ENCODE measurements at places on chromosomes 1 and 21.

DNA sequence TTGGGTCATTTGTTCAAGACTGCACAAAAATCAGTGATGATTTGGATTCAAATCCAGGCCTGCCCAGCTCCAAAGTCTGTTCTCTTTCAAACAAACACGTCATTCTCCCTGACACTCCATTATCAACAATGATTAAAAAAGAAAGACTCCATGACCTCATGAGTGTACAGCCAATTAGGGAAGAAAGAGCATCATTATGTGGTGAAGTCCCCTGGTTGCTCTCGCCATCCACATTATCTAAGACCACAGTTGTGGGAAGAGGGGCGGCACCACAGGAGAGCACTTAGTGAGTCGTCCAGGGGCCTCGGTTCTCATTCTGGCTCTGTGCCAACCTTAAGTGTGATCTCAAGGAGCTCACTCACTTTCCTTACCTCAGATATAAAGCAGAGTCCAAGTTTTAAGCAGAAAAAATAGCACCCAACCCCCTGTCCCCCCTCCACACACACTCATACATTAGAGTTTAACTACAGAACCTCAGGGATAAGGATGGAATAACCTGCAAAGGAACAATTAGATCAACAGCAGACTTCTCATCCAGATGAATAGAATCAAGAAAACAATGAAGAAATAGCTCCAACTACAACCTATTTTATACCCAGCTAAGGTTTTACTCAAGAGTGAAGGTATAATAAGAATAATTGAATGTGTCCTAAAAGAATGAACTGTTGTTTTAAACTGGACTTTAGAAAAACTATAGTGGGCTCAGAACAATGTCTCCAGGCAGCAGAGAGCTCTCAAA is 47.8 kb downstream of the COL6A1 start:
- no peak for DNase-seq

GRCh38 chr1:164608651-164609057 is 49.7 kb downstream of the PBX1 start:
- no peak for DNase-seq

- no peak for DNase-seq
Measured at GRCh38 chr1:47214549-47214948, 17.5 kb downstream of the TAL1 start.

DNA sequence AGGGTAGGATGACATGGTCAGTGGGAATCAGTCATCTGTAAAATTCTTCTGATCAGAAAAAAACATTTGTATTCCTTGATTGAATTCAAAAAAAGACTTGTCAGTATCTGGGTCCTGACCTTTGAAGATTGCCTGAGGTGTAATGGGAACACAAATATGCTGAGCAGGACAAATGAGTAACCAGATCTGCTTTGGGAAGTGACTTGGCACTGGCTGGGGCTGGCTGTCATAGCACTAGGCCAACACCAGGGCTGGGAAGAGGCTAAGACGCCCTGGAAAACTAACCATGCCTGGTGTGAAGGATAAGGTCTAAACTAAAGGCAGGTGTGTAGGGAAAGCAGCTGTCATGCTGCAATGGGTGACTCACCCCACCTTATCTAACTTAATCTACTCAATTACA is 452.9 kb upstream of the BEND5 start:
- no peak for DNase-seq

DNA sequence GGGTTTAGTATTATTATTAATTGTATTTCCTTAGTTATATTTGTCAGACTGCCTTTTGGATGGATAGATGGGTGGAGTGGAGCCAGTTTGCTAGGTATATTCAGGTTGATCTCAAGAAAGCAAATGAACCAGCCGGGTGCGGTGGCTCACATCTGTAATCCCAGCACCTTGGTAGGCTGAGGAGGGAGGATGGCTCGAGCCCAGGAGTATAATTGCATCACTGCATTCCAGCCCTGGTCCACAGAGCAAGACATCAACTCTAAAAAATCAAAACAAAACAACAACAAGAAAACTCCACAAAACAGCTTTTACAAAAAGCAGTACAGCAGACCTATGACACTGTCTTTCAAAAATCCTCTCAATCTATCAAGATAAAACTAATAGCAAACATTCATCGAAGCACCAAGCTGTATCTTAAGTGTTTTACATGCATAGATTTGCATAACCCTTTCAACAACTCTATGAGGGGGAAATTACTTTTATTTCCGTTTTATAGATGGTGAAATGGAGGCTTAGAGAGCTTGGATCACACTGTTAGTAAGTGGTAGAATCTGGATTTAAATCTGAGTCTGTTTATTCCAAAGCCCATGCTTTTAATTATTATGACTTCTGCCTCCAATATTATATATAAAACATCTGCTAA is 25.5 kb downstream of the KMO start:
- DNase-seq, result no peak

DNA sequence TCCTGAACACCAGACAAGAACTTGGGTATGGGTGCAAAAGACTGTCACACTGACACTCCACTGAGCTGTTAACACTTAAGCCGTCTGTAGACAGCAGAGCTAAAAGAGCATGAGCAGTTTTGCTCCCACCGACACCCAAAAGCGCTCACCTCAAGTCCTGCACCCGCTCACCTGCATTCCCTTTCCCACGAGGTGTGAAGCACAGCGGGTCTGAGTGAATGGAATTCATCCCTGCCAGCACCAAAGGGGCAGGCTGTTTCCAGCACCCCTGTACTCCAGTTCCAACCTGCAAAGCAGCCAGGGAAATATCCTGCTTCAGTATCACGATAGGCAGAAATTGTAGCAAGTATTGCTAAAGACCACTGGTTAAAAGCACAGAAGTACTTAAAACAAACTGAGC is 28.8 kb downstream of the KRTAP21-3 start:
- no peak for DNase-seq

- peak; percentile 67 for DNase-seq
Measured at GRCh38 chr1:27668808-27669723, 2.9 kb downstream of the IFI6 start.

GRCh38 chr1:244324176-244324883 is 127.4 kb downstream of the ADSS2 start:
- no peak for DNase-seq

- no peak for DNase-seq
Measured at GRCh38 chr1:29197590-29197924, 15.9 kb upstream of the SRSF4 start.

GRCh38 chr1:169694304-169695075 is 16.9 kb downstream of the SELL start:
- DNase-seq, result no peak

GRCh38 chr1:97849345-97850340 is 71.2 kb downstream of the DPYD start:
- no peak for DNase-seq

- no peak for DNase-seq
Measured at GRCh38 chr21:33974513-33975468, 59.2 kb upstream of the ATP5PO start.

- DNase-seq, result no peak
Measured at GRCh38 chr1:205028924-205029323, 14.1 kb upstream of the CNTN2 start.

- DNase-seq, result peak; percentile 45
Measured at GRCh38 chr1:156281281-156281680, 1.3 kb downstream of the SMG5 start.

- DNase-seq, result no peak
Measured at GRCh38 chr1:80582980-80583379, 1217.8 kb upstream of the ADGRL2 start.

GRCh38 chr21:33543505-33544129 is 779 bp downstream of the SON start:
- peak; percentile 71 for DNase-seq

GRCh38 chr1:34743775-34744174 is 11.1 kb upstream of the GJB5 start:
- no peak for DNase-seq

GRCh38 chr1:235919833-235920441 is 53.2 kb upstream of the LYST start:
- no peak for DNase-seq

DNA sequence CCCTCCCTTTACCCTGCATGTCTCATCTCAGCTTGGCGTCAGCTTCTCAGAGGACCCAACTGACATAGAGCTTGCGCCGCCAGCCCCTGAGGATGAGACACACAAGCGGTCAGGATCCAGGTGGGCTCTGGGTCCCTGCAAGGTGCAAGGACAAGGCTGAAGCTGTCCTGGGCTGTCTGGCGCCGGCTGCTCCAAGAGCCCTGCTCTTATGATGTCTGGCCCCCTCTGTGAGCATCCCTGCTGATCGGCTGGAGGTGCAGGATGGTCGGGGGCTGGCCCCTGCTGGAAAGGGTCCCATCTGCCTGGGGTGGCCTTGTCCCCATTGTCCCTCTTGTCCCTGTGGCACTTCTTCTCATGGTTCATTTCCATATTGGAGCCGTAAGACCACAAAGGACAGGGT is 479.0 kb downstream of the NPHP4 start:
- no peak for DNase-seq

DNA sequence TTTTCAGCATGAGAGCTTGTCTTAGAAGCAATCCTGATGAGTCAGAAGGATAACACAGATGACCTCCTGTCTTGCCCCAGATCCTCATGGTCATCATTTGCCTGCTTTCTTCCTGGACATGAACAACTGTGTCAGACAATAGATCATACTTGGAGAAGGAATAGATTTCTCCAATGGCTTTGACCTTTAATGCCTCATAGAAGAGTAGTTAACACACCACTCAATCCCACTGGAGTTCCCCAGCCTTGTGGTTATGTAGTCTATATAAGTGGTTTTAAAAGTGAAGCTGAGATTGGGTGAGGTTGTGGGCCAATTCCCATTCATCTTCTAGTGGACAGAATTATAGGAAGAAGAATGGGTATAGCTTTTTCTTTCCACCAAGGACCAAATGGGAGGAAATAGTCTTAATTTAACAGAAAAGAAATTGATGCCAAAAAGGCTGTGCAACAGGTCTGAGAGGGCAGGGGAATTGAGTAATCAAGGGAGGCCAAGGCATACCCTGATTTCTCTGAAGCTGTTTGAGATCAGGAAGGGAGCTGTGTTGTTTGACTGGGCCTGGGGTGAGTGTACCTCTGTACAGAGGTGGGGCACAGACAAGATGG is 14.4 kb downstream of the PRCC start:
- DNase-seq, result no peak

DNA sequence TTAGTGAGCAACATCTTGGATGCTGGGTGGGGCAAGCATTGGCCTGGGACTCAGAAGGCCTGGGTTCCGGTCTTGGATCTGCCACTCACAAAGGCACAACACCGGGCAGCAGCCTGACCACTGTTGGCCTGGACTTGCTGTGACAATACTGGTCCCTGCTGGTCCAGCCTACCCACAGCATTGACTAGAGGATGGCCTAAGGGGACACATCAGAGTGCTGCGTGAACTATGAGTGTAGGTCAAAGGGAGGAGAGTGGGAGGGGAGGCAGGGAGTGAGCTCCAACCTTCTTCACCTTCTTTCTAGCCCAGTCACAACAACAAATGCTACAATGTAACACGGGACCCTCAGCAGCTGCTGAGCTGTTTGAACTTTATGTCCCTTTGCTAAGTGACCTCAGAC is 31.1 kb downstream of the TMEM50A start:
- no peak for DNase-seq

- DNase-seq, result no peak
Measured at GRCh38 chr1:199174336-199174735, 535.5 kb downstream of the PTPRC start.

GRCh38 chr1:9601942-9602793 is 13.5 kb downstream of the TMEM201 start:
- DNase-seq, result no peak

DNA sequence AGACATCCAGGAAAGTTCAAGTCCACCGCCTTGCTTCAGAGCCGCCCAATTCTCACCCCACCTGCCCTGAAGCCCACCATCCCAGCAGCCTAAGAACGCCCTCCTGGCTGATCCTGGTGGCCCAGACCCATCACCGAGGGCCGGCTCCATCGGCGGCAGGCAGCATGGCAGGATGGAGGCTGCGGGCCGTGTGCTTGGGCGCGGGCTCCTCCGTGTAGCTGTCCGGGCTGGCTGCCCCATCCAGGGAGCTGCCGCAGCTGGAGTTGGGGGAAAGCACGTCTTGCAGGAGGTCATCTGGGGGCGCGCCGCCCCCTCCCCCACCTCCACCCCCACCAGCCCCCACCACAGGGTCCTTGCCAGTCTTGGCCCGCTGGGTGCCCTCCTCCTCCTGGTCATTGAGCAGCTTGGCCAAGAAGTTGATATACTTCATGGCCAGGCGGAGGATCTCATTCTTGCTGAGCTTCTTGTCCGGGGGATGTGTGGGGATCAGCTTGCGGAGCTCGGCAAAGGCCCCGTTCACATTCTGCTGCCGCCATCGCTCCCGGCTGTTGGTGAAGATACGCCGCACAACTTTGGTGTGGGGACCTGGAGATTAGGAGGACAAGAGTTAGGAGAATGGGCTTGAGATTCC is 12.3 kb downstream of the TAL1 start:
- DNase-seq, result no peak

DNA sequence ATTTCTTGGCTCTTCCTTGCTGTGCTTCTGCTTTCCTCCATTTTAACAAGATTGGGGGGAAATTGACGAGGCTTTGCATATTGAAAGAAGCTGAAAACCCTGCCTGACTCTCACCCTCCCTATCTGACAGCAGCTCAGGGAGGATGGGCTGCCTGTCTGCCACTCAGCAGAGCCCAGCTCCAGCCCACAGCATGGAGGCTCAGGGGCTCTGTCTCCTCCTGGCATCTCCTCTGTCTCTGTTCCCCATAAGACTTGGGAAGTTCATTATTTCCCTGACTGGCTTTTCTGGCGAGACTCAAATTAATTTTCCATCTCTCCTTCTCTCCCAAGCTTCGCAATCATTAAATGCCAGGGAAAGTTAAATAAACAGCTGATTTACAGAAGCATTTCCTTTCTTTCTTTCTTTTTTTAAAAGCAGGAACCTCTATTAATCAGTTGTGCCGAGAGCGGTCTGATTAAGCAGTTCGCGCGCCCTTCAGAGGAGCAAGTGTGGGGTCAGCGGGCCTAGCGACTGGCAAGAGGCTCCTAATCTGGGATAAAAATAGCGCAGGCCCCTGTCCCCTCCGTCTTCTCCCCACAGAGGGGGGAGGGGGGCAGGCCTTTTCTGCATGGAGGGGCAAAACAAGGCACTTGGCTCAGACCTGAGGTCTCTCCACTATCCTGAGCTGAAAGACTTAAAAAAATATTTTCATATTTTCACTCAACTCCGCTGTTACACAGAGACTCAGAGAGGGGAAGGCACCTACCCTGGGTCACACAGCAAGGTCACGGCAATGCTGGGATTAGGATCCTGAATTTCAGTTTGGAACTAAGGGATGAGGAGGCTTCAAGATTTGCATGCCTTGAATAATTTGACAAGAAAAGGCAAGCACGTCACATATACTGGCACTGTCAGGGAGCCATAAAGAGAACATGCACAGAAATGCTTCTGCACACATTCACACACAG is 170.4 kb downstream of the ACTL8 start:
- DNase-seq, result no peak

DNA sequence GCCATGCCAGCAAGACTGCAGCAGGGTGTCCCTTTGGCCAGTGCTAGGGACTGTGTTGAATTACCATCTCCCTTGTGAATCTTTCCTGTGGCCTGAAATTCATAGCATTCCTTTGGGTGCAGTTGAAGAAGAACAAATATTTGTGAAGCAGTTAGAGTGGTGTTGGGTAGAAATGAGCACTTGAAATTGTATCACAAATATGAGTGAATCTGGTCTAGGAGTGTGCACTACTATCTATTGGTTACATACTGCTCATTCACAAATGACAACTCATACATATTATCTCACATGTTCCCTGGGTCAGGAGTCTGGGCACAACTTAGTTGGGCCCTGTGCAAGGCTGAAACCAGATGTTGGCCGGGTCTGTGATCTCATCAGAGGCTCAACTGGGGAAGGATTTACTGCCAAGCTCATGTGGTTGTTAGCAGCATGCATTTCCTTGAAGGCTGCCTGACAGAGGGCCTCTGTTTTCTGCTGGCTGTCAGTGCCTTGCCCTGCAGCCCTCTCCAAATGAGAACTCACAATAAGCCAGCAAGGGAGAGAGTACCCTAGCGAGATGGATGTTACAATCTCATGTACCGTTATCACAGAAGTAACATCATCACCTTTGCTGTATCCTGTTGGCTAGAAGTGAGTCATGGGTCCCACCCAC is 23.8 kb downstream of the AJAP1 start:
- no peak for DNase-seq

Measured in stimulated activated CD4-positive, alpha-beta T cell treated with anti-CD3 and anti-CD28 coated beads, Interleukin-12 subunit alpha, Interleukin-12 subunit beta, amount 100 ng/mL, for 24 hours (primary cell).